Bronchial epithelial cell (primary cell): ENCODE measurements at places on chromosomes 3 and 15. TPM values are rescaled to one million over a fixed set of nuclear protein-coding genes. Genes with fewer than 3 reads are reported as not detected.

Gene PLCH1
- 0.13 and 0.26 TPM in 2 replicates for total RNA-seq

Gene CHST14
- total RNA-seq, result 1.0 and 1.1 TPM in 2 replicates

Gene HTR3E
- total RNA-seq, result not detected in 2 replicates

GRCh38 chr15:38369936-38370478 is 83.9 kb upstream of the FAM98B start:
- no peak for DNase-seq

- DNase-seq, result no peak
Measured at GRCh38 chr3:30341079-30341478, 265.3 kb upstream of the TGFBR2 start.

DNA sequence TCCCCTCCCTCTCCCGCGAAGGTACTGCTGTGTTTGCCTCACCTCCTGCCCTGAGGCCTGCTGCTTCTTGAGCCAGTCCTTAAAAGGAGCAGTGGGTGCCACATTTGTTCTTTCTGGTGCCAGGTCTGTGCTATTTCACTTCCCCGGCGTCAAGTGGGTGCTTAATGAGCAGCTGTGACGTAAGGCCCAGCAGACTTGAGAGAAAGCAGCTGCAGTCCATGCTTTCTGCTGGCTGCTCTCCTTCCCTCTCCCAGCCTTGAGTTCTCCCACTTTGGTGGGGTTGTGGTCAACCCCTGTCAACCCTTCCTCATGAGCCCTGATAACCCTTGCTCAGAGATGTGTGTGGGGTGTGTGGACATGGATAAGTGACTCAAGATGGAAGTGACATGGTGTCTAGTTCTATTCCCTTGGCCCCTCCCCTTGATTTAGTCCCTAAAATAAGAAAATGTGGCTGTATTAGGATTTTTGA is 6.9 kb downstream of the INAFM2 start:
- DNase-seq, result no peak

GRCh38 chr3:186268616-186269448 is 93.2 kb downstream of the DGKG start:
- peak; percentile 15 for DNase-seq

DNA sequence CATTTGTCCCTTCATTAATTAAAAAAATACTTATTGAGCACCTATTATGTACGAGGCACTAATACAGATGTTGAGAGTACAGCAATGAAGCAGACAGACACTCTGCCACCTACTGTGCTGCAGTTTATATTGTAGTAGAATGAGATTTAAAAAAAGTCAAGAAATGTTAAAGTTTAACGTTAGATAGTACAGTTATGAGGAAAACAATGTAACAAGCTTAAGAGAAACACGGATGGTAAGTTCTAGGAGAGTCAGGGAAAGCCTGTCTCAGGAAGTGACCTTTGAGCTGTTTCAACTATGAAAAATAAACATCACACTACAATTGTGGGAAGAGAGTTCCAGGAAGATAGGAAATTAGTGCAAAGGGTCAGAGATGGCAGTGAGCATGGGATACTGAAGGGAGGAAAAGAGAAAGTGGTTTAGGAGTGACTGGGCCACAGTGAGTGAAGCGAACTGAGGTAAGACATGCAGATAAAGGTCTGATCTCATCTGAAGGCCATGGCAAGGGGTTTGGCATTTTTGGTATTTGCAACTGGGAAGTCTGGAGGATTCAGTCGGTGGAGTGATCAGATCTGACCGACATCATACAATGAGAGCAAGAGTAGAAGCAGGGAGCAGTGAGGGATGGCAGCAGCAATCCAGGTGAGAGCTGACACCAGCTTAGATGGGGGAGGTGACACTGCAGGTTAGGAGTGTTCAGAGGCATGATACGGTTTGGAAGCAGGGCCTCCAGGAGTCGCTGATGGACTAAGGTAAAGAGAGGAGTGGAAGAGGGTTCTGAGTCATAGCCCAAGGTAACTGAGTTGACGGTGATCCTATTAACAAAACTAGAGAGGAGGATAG is 28.5 kb downstream of the PLSCR4 start:
- peak; percentile 22 for DNase-seq

DNA sequence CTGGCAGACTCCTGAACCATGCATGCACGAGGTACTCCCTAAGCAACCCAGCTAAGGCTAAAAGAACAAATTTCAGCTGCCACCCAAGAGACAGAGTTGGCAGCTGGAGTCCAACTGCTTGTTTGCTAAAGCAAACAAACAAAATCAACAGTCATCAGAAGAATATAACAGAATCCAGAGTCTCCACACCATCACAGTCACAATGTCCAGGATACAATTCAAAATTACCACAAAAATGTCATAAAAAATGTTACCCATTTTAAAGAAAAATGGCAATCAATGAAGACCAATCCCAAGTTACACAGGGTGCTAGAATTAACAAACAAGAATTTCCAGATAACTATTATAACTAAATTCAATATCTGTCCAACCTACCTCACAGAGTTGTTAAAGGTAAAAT is 42.9 kb downstream of the RFTN1 start:
- no peak for DNase-seq

DNA sequence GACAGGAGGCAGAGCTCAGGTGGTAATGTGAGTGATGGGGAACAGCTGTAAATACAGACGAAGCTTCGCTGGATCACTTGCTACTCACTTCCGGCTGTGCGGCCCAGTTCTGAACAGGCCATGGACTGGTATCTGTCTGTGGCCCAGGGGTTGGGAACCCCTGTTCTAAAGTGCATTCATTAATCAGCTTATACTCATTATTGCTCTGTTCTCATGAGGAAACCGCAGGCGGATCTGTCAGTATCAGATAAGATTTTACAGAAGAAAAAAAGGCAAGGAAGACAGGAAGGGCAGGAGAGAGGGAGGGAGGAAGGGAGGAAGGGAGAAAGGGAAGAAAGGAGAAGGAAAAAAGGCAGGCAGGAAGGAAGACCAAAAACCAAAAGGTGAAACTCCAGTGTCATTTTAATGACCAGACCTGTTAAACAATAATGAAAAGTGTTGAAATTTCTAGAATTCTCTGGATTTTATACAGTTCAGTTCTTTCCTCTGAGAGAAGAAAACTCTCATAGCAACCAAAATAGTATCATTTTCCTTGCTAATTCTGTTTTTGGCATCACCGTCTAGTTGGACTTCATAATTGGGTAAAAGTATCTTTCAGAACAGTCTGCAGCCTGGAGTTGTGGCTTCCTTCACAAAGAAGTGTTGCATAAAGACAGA is 128.0 kb upstream of the PROK2 start:
- DNase-seq, result no peak

DNA sequence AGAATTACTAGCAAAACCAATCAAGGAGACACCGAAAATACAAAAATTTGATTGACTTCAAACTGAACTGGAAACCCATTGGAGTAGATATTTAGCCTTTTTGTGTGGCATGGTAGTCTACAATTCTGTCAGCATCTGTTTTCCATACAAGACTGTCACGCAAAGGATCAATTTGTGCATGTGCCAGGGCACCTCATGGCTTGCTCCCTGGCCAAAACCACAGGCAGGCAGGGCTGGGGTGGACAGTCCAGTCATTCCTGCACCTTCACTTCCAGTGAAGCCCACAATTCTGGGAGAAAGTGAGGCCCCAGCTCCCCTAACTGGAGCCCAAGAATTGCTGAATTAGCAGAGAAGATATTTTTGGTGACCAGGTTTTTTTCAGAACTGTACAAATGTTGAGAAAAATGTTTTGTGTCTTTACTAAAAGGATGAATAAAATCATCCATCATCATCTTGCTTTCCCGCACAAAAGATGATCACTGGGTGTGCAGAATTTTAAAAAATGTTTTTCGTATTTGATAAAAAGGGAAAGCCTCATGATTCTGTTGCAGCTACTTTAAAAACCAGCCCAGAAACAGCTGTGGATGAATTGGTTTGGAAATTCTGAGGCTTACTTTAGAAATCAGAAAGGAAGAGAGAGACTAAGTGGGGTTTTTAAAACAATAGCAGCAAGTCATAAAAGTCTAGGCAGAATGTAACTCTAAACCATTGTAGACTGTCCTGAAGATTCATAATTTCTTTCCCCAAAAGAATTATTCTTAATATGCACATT is 86.4 kb downstream of the PCCB start:
- no peak for DNase-seq

DNA sequence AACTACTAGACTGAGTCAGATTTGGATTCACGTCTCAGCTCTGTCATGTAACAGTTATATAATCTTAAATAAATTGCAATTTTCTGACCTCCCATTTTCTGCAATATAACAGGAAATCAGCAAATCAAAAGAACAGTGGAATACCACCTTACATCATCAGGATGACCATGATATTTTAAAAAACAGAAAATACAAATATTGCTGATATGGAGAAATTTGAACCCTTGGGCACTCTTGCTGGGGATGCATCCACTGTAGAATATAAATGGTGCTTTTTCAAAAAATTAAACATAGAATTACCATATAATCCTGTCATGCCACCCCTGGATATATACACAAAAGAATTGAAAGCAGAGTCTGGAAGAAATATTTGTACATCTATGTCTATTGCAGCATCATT is 982.5 kb downstream of the TBL1XR1 start:
- no peak for DNase-seq

DNA sequence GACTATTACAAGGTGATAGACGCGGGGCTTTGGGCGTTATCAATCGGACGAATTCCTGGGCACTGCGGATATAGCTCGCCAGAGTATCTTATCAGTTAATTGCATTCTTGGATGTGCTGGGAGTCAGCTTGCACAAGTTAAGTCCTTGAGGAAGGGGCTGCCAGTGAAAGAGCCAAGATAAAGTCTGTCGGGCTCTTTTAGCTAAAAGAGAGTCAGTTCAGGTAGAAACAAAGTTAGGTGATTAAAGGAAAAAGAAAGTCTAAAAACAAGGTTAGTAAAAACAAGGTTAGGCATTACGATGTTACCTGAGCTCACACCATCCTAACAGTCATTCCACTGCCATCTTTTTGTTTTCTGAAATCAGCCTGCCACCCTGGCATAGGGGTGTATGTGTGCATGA is 6.1 kb upstream of the MCF2L2 start:
- DNase-seq, result no peak

DNA sequence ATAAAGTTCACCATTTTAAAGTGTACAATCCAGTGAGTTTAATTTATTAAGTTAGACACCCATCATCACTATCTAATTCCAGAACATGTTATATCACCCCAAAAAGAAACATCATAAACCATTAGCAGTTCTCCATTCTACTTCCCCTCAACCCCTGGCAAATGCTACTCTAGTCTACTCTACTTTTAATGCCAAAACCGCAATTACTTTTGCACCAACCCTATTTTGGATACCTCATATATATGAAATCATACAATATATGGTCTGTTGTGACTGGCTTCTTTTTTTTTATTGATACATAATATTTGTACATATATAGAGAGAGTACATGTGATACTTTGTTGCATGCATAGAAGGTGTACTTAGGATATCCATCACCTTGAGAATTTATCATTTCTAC is 190.5 kb upstream of the RARB start:
- no peak for DNase-seq

- DNase-seq, result no peak
Measured at GRCh38 chr3:157423337-157423736, 13.3 kb upstream of the PTX3 start.
